ENCODE measurements at places on chromosomes 12 and 14.

GRCh38 chr14:78157494-78158437 lies 12.4 kb upstream of the NRXN3 start:
- DNase-seq = peak; percentile 71

GRCh38 chr14:64830961-64831360 lies 48.7 kb downstream of the SPTB start:
- no peak for DNase-seq

GRCh38 chr14:67942080-67942710 lies 122.6 kb downstream of the RAD51B start:
- DNase-seq = no peak

DNA sequence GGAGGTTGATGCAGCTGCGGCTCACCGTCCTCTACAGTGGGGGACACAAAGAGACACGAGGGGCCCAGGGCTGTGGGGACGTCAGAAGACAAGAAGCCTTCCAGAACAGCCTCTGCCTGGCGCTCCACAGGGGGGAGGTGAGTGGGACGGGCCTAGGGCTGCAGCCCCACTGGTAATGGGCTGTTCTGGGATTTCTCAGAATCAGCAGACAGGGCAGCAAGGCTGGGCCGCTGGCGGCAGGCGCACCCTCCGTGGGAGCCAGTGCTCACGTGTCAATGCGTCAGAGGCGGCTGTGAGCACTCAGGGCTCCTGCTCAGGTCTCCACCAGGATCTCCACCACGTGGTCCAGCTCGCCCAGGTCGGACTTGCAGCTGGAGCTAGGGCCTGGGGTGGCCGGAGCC lies 10.0 kb downstream of the CDCA4 start:
- no peak for DNase-seq

- DNase-seq = no peak
Measured at GRCh38 chr14:104784846-104785707, 10.5 kb downstream of the AKT1 start.

GRCh38 chr12:116087399-116087798 lies 190.1 kb downstream of the MED13L start:
- DNase-seq = no peak

GRCh38 chr14:37598747-37599506 lies 3.5 kb downstream of the TTC6 start:
- DNase-seq = peak; percentile 42

- no peak for DNase-seq
Measured at GRCh38 chr14:35910191-35910590, 84.1 kb downstream of the BRMS1L start.

DNA sequence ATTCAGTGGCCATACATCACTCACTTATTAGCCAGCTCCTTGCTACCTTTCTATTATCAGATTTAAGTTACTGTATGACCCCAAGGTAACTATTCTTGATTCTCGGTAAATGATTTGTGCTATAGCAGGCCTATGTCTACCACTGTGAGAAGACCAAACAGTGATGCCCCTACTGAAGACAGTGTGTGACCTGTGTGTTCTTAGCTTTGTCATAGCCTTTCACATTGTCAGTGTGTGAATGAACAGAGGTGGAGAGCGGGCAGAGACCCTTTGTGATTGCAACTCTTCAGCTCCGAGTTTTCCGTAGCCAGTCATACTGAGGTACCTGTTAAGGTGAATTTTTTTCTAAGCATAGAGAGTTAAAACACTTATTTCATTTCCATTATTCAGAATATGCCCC lies 294.0 kb downstream of the LRFN5 start:
- DNase-seq = no peak

- DNase-seq = no peak
Measured at GRCh38 chr12:2479851-2480535, 314.8 kb upstream of the FKBP4 start.

DNA sequence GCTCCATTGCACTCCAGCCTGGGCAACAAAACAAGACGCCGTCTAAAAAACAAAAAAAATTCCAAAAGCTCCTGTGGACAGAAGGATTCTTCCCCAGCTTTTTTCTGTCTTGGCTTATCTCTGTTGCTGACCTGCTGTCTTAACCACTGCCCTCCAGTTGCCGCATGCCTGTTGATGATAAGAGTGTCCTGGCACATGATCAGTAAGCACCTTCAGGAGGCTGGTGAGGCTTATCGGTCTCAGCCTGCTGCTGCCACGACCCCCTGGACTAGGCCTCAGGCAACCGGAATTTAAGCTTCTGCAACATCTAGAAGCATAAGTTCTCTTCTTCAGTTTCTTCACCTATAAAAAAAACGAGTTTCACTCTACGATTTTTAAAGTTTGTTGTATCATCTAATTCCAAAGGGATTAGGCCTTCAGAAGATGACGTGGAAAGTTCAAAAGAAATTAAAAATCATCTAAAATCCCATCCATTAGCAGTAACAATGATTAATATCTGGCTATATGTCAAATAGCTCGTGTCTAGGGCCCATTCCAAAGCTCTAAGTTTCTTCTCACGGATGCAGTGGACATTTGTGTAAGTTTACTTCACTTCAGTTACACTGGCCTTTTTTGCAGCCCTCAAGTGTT lies 46.4 kb downstream of the RESF1 start:
- DNase-seq = no peak

GRCh38 chr14:51654533-51654845 lies 2.8 kb downstream of the FRMD6 start:
- DNase-seq = no peak

DNA sequence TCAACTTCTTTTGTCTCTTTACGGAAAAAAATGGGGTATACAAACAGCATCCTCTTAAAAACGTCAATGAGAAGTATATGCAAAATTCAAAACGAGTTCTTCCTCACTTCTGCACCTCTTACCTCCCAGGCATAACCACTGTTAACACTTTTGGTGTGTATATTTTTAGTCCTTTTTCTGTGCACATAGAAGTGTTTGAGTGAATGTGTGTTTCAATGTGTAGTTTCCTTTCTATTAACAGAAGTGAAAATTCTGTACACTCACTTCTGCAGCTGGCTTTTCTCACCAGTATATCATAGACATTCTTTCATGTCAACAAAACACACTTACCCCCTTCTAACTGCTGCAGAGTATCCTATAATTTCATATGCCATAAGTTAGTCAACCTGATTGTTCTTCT lies 5.4 kb downstream of the UBR7 start:
- no peak for DNase-seq

DNA sequence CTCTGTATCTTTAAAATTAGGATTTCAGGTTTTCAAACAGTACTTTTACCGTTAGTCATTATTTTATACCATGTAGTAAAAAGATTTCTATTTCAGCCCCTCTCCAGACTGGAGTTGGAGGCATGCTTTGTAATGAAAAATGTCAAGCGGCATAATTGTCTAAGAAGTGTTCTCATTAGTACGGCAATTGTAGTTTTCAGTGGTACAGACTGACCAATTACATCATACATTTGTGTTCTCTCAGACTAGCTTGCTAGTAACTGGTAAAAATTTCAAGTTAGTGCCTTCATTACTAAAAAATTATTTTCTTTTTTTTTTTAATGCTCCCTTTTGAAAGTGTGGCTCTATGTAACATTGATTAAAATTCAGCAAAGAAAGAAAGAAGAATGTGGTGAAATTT lies 4.5 kb downstream of the USP30 start:
- DNase-seq = no peak

- DNase-seq = peak; percentile 86
Measured at GRCh38 chr12:95336387-95337067, 118.9 kb downstream of the VEZT start.

DNA sequence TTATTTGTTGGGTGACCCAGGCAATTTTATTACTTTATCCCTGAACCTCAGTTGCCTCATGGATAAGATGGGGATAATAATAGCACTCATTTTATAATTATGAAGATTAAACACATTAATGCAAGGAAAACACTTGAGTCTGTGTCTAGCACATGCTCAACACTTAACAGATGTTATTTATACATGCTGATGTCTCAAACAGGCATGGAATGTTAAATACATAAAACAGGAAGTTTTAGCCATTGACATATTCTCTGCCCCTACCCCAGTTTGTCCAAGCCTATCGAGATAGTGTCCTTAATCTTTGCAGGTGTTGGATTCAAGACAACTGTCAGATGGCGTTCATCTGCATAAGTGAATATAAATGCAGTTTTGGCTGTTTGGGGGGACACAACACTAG lies 109.8 kb downstream of the SCAF11 start:
- no peak for DNase-seq

- DNase-seq = peak; percentile 37
Measured at GRCh38 chr12:40446385-40446784, 221.6 kb downstream of the LRRK2 start.

GRCh38 chr12:56801661-56802622 lies 38.8 kb downstream of the HSD17B6 start:
- DNase-seq = no peak

Data from neural progenitor cell (in vitro differentiated cells).